DMS153 (cell line): ENCODE measurements at places on chromosomes 5 and 9.

GRCh38 chr9:10875752-10876151, 262.9 kb upstream of the PTPRD start:
- no peak for DNase-seq

GRCh38 chr5:169989365-169989764, 9.1 kb upstream of the INSYN2B start:
- DNase-seq: no peak

- no peak for DNase-seq
Measured at GRCh38 chr5:31866166-31866565, 227.2 kb downstream of the PDZD2 start.

DNA sequence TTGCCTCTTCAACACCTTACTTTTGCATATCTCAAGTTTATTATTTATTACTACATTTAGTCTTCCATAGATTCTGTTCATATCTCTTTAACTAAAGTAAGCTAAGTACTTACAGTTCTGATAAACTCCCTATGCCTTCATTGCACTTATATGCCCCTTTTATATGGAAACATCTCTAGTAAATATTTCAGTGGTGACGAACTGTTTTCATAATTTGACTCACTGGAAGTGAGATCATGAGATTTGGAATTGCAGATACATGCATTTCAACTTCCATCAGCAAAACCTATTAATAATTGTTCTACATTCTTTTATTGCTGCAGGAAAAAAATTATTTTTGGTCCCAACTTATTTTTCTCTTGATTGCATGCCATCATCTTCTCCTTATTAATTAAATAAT, 263.5 kb downstream of the CD180 start:
- no peak for DNase-seq

DNA sequence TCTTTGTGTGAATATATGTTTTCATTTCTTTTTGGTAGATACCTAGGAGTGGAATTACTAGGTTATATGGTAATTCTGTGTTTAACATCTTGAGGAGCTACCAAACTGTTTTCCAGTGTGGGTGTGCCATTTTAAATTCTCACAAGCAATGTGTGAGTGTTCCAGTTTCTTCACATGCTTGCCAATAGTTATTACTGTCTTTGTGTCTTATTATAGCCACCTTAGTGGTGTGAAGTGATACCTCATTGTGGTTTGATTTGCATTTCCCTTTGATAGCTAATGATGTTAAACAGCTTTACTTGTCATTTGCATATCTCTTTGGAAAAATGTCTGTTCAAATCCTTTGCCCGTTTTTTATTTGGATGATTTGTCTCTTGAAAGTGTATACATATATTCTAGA, 513.0 kb downstream of the TMEM38B start:
- DNase-seq: no peak

GRCh38 chr5:58156361-58156760, 303.5 kb downstream of the PLK2 start:
- no peak for DNase-seq

GRCh38 chr5:56705217-56705616, 110.1 kb upstream of the MAP3K1 start:
- no peak for DNase-seq

- DNase-seq: no peak
Measured at GRCh38 chr9:134263596-134263995, 62.7 kb upstream of the RXRA start.

DNA sequence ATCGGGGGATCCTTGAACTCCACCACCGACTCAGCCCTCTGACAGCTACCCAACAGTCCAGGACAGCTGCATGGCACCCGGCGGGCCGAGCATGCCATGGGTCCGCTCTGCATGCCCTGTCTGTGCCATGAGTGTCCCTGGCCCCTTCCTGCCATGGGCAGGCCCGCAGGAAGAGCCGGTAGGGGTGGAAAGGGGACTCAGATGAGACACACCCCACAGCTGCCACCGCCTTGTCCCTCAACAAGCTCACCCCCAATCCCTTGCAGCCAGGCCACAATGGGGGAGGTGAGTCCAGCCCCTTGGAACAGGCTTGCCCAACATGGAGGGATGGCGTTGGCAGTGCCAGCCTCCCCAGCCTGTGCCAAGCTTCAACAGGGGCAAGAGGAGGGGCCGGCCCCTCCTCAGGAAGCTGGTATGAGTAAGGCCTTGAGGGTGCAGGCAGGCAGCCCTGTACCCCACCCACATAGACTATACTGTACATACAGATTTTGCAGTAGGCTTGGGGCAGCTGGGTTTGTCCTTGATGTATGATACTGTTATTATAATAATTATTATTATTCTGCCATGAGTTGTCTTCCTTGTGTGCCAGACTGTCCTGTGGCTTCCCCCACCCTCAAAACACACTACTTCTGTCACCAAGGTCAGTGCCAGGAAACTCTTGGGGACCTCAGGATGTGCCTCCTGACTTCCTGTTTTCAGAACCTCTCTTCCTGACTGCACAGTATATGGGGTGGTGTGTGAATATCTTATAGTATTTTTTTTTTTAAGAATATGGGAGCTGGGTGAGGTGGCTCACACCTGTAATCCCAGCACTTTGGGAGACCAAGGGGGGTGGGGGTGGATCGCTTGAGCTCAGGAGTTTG, 12.0 kb upstream of the SLC34A1 start:
- DNase-seq: no peak
